MG63 (cell line): ENCODE measurements at places on chromosomes 6 and 20. TPM values are rescaled to one million over a fixed set of nuclear protein-coding genes. Genes with fewer than 3 reads are reported as not detected.

The PREX1 gene
- total RNA-seq: 5.2 and 5.8 TPM in 2 replicates

The CFAP61 gene
- not detected in 2 replicates for total RNA-seq

The KHDRBS2 gene
- not detected in 2 replicates for total RNA-seq

The KCNK5 gene
- 2.4 and 2.8 TPM in 2 replicates for total RNA-seq

The PPIL6 gene
- 8.8 TPM in 1 of 2 replicates, not detected in the other for total RNA-seq

The B4GALT5 gene
- total RNA-seq: 20.3 and 20.4 TPM in 2 replicates

The RBBP8NL gene
- not detected in 2 replicates for total RNA-seq

The NKX2-2 gene
- 3.1 and 8.1 TPM in 2 replicates for total RNA-seq

The MARCKS gene
- total RNA-seq: 70.3 and 78.1 TPM in 2 replicates

The PSORS1C2 gene
- total RNA-seq: not detected in 2 replicates

The FHL5 gene
- total RNA-seq: not detected in 2 replicates

The ACSS1 gene
- 0.10 TPM in 1 of 2 replicates, not detected in the other for total RNA-seq

The GNAS-AS1 gene
- total RNA-seq: 1.1 and 1.7 TPM in 2 replicates

The DYNLT2 gene
- 0.10 TPM in 1 of 2 replicates, not detected in the other for total RNA-seq

The SNAP91 gene
- total RNA-seq: not detected in 2 replicates

The WFDC10B gene
- total RNA-seq: not detected in 2 replicates

The MAS1 gene
- total RNA-seq: not detected in 2 replicates

The REM1 gene
- not detected in 2 replicates for total RNA-seq

The TMEM217 gene
- 0.17 and 0.36 TPM in 2 replicates for total RNA-seq

The OR2B6 gene
- total RNA-seq: not detected in 2 replicates

The OGFR gene
- total RNA-seq: 67.7 and 72.3 TPM in 2 replicates

The TRIM31 gene
- total RNA-seq: not detected in 2 replicates

The IL17F gene
- not detected in 2 replicates for total RNA-seq

The EMILIN3 gene
- total RNA-seq: 0.76 TPM in 1 of 2 replicates, not detected in the other

The INSM1 gene
- total RNA-seq: not detected in 2 replicates

The DLK2 gene
- total RNA-seq: 1.5 TPM in 1 of 2 replicates, not detected in the other

The FAM8A1 gene
- 4.8 and 12.9 TPM in 2 replicates for total RNA-seq

The ID1 gene
- total RNA-seq: 363 and 396 TPM in 2 replicates

The KIF6 gene
- total RNA-seq: not detected in 2 replicates

The CYP21A2 gene
- not detected in 2 replicates for total RNA-seq

The SEMG1 gene
- not detected in 2 replicates for total RNA-seq

The LBP gene
- not detected in 2 replicates for total RNA-seq

The PRDM1 gene
- total RNA-seq: not detected in 2 replicates

The PLG gene
- not detected in 2 replicates for total RNA-seq

The CD93 gene
- not detected in 2 replicates for total RNA-seq
